ENCODE measurements at places on chromosomes 12 and 14.

GRCh38 chr12:126147321-126147720, 1082.1 kb downstream of the AACS start:
- DNase-seq = no peak

DNA sequence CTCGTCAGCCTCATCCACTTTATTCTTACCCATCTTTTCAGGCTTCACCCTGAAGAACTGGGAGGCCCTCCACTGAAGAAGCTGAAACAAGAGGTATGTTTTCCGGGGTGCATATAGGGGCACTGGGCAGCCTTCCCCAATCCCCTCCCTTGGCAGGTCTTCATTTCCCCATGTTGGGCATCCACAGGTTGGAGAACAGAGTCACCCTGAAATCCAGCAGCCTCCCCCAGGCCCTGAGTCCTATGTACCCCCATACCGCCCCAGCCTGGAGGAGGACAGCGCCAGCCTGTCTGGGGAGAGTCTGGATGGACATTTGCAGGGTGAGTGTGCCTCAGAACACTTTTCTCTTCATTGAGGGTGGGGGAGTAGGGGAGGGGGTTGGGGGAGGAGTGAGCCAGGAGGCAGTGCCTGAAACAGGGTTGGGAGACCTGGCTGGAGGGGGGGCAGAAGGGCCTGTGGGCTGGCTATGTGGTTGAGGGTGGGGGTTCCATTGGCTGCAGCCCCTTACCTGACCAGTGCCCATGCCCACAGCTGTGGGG, 4.0 kb downstream of the NAB2 start:
- no peak for DNase-seq

GRCh38 chr12:104641862-104642261, 185.1 kb downstream of the CHST11 start:
- DNase-seq = no peak

GRCh38 chr14:74518221-74518620, 24.7 kb downstream of the ISCA2 start:
- no peak for DNase-seq

GRCh38 chr14:104799244-104800014, 1.5 kb upstream of the ZBTB42 start:
- no peak for DNase-seq

DNA sequence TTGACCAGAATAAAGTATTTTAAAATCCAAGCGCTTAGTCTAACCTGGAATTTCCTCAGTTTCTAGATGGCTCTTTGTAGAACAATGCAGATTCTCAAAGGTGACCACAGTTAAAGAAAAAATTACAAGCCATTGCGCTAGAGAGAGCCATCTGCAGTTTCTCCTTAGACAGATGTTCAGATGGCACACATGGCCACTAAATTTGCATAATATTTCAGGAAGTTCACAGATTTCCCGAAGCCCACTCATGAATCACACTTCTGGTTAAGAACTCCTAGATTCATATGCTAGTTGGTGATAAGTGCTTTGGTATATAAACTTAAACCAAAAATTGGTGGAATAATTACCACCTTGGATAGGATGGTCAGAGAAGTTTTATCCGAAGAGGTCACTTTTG, 749 bp downstream of the AKAP3 start:
- DNase-seq = no peak

DNA sequence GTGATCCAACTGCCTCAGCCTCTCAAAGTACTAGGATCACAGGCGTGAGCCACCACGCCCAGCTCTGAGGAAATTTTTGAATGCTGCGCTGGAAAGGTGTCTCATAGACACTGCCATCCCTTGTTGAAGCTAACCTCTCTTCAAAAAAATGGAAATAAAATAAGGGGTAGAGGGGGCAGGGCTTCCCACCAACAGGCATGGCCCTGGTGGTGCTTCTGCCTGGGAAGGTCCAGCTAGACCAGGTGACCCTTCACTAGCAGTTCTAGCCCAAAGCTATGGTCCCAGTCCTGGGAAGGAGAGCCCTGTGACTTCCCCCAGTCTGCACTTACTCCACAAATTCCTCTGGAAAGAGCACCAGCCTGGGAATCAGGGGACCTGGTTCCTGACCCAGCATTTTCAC, 45.7 kb upstream of the TSPAN11 start:
- no peak for DNase-seq

GRCh38 chr12:44592626-44593025, 283.5 kb downstream of the NELL2 start:
- no peak for DNase-seq

DNA sequence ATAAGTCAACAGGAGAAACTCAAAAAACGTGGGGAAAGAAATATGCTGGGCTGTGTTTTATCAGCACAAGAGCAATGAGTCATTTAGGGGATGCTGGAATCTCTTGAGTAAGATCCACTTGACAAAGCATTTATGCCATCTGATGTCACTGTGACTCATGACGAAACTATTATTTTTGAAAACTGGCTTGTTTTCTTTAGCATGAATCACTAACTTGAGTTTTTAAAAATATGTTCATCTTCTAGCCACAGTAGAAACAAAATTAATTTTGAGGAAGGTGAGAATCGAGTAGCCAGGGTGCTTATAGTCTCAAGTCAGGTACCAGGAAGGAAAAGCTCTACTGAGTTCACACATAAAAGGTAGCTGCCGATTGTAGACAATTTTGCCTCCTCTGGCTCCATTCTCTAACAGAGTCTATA, 456.2 kb upstream of the MGAT4C start:
- no peak for DNase-seq

DNA sequence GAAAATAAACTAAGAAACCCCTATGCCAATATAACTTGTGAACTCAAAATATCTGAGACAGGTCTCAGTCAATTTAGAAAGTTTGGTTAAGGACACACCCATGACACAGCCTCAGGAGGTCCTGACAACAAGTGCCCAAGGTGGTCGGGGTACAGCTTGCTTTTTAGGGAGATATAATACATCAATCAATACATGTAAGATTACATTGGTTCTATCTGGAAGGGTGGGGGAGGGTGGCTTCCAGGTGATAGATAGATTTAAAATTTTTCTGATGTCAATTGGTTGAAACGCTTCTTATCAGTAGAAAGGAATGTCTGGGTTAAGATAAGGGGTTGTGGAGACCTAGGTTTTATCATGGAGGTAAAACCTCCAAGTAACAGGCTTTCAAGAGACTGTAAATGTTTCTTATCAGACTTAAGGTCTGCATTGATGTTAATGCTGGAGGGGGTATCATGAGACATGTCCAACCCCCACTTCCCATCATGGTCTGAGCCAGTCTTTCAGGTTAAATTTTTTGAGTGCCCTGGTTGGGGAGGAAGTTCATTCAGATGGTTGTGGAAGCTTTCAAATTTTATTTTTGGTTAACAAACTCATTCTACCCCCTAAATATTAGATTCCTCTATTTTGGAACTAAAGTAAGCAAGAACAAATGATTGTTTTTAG, 82.0 kb upstream of the RASSF8 start:
- no peak for DNase-seq

- DNase-seq = no peak
Observed at GRCh38 chr14:87840906-87841305, 152.1 kb downstream of the GALC start.

- no peak for DNase-seq
Observed at GRCh38 chr12:119343130-119343529, 8.6 kb downstream of the CCDC60 start.

- no peak for DNase-seq
Observed at GRCh38 chr12:17361224-17361623, 728.8 kb downstream of the RERGL start.

DNA sequence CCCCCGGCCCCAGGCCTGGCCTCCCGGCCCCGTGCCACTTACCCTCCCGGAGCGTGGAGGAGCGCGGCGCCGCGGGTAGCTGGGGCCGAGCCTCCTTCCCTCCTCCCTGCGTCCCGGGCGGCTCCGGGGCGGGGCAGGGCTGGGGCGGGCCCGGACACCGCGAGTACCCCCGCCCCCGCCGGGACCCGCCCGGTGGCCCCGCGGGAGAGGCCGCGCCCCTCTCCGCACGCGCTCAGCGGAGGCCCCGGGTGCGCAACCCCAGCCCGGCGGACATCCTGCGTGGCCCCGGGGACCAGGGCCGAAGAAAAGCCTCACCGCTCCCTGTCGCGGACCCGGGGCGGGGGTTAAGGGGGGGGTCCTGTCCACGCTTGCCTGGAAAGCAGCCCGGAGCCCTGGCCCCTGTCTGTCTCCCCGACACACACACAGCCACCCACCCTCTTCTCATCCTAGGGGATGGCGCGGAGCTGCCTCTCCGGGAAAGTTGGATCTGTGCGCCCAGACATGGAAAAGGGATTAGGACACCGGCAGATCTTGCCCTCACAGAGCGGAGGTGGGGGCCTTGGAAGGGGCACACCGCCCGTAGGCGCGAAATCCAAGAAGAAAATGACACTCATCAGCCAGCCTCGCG, at the start of gene SYNE3:
TSS of gene SYNE3 (minus strand) at position 97 of the 628 bp plus-strand sequence. CDS start 40,829 bp downstream, outside the sequence.
- DNase-seq = no peak

DNA sequence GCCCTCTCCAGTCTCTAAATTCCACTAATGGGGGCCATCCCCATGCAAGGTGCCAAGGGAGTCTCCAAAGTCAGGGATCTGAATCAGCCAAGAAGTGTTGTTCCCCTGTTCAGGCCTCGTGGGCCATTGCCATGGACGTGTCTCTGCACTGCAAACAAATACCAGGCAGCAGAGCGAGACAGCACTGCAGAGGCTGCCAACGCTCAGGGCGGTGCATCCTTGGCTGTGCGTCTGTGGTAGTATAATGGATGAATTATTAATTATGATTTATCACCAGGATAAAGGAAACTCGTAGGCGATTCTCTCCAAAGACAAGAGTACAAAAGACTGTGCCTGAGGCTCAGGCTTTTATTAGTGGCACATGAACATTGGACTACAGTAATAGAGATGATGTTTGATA, 122.3 kb upstream of the NTF3 start:
- no peak for DNase-seq

- no peak for DNase-seq
Observed at GRCh38 chr12:131066207-131066885, 112.6 kb downstream of the ADGRD1 start.

DNA sequence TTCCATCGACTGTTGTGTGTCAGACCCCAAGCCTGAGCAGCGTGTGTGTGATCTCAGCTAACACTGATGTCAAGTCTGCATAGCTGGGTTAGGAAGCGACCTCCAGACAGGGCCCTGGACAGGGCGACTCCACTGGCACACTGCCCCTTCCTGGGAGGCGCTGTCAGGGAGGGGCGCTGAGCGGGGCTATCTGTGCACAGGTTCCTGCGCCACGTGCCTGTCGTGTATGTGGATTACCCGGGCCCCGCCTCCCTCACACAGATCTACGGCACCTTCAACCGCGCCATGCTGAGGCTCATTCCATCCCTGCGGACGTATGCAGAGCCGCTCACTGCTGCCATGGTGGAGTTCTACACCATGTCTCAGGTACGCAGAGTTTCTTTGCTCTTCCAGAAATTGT, 53.9 kb downstream of the DYNC1H1 start:
- no peak for DNase-seq

DNA sequence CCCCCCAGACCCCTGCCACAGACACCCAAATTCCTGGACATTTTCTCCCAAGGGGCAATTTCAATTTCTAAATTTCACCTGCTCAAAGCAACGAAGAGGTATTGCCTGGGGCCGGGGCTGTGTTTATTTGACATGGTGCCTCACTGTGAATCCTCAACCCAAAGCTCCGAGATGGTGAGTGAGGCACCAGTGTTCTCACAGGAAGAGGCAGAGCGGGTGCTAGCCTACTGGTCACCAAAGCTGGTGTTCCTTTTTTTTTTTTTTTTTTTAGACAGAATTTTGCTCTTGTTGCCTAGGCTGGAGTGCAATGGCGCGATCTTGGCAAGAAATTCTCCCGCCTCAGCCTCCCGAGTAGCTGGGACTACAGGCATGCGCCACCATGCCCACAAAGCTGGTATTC, 14.8 kb upstream of the SH2B3 start:
- DNase-seq = no peak

GRCh38 chr12:110917961-110918360, 2.4 kb downstream of the MYL2 start:
- DNase-seq = no peak

- DNase-seq = no peak
Observed at GRCh38 chr14:84090837-84091236, 1439.1 kb upstream of the FLRT2 start.

- peak; percentile 20 for DNase-seq
Observed at GRCh38 chr12:13000925-13001774, 1.1 kb upstream of the HEBP1 start.

- peak; percentile 33 for DNase-seq
Observed at GRCh38 chr14:68215629-68216028, 396.1 kb downstream of the RAD51B start.

GRCh38 chr12:25054076-25054782, 105.3 kb upstream of the BCAT1 start:
- no peak for DNase-seq

DNA sequence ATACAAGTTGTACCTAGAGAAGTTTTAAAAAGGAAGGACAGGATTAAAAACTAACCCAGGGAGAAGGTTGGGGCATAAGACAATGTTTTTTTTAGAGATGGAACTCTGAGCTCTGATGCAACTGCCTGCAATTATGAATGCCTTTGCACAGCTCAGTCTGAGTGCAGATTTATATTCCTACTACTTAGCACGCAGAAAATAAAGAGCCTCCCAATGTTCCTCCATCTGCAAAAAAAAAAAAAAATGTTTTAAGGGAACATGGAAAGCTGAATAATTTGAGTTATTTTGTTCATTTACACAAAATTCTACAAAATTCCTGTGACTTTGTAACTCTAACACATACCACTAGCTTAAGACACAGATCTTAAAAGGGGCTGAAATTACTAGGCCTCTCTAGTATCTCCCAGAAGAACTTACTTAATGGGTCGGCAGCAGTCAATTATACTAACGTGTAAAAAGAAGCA, 15.7 kb downstream of the CLIP1 start:
- DNase-seq = no peak

- peak; percentile 38 for DNase-seq
Observed at GRCh38 chr14:67285876-67286452, 44.7 kb downstream of the PALS1 start.

GRCh38 chr12:131928080-131928710, 881 bp upstream of the PUS1 start:
- no peak for DNase-seq

GRCh38 chr12:17333287-17333686, 727.3 kb upstream of the LMO3 start:
- no peak for DNase-seq

DNA sequence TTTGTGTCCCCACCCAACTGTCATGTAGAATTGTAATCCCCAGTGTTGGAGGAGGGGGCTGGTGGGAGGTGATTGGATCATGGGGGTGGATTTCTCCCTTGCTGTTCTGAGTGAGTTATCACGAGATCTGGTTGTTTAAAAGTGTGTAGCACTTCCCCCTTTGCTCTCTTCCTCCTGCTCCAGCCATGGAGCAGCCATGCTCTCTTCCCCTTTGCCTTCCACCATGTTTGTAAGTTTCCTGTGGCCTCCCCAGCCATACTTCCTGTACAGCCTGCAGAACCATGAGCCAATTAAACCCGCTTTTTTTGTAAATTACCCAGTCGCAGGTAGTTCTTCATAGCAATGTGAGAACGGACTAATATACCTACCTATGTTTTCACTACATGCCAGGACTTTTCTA, 2.6 kb upstream of the POC1B start:
- peak; percentile 11 for DNase-seq

All from bone marrow (tissue), 2 donors.